Testis (tissue), 5 donors: ENCODE measurements at places on chromosomes 6 and 20. TPM values are rescaled to one million over a fixed set of nuclear protein-coding genes. Genes with fewer than 3 reads are reported as not detected.

GRCh38 chr6:6678185-6678671, 89.7 kb downstream of the LY86 start:
- no peak for DNase-seq

DNA sequence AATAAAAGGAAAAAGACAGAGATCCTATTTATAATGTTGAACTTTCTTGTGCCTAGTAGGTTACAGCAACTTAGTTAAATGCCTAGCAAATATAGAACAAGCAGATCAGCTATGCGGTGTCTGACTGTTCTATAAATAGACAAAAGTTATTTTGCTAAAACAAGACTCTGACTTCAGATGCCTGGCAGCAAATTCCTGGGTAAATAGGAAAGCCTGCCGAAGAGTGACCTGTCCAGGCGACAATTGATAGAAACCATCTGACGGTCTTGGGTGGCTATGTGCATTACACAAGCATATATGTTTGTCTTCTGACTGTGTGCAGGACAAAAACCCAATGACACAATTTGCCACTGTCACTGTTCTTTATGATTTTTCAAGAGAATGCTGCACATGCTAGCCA, 38.0 kb upstream of the PDE10A start:
- no peak for DNase-seq

GRCh38 chr6:32952817-32953739, at the start of gene HLA-DMA:
Gene HLA-DMA, minus strand, starts transcription at chr6:32953097. Its CDS starts 61 bp downstream, at chr6:32953036.
- DNase-seq, result peak; percentile 79

RIPPLY2 gene
- 0.63 TPM for total RNA-seq

DNA sequence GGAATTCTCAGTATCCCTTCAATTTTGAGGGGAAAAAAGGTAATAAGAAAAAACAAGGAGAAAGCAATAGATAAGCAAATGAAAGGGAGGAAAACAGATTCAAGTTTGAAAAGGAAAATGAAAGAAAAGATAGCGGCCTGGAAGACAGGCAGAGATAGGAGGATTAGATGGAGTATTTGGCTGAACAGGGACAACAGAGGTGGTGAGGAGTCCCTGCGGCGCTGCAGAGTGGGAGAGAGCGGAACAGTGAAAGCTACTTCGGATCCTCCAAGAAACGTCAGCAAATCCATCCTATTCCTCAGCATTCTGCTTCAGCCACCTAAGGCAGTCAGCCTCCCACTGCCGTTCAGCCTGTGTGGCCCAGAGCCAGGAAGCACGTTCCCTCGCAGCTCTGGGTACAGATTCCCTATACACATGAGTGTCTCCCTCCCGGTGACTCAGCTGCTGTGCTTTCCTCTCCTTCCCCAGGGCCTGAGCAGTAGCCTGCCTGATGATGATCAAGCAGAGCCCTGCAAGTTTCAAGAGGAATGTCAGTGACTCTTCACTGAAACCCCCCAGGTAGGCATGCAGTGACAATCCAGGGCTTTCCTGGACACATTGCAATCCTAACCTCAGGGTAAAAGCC, 43.4 kb upstream of the CDYL start:
- peak; percentile 71 for DNase-seq

- no peak for DNase-seq
Measured at GRCh38 chr6:47161176-47161687, 119.1 kb upstream of the ADGRF1 start.

GRCh38 chr6:106334646-106335448, 9.3 kb upstream of the ATG5 start:
- DNase-seq, result peak; percentile 42

DNA sequence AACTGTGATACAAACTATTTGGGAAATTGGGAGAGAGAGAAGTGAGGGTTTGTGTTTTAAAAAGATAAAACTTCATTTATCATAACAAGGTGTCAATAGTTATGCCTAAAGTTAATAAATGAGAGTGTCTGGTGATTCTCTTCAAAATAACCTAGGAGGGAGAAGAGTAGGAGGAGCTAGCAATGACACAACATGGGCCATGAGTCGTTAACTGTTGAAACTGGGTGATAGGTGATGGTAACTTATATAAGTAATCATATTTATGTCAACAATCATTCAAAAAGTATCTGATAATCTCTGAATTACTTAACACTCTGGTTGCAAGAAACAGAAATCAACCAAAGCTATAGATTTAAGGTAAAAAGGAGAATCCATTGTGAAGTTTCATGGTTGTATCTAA, 46.8 kb upstream of the INSM1 start:
- DNase-seq, result no peak

DNA sequence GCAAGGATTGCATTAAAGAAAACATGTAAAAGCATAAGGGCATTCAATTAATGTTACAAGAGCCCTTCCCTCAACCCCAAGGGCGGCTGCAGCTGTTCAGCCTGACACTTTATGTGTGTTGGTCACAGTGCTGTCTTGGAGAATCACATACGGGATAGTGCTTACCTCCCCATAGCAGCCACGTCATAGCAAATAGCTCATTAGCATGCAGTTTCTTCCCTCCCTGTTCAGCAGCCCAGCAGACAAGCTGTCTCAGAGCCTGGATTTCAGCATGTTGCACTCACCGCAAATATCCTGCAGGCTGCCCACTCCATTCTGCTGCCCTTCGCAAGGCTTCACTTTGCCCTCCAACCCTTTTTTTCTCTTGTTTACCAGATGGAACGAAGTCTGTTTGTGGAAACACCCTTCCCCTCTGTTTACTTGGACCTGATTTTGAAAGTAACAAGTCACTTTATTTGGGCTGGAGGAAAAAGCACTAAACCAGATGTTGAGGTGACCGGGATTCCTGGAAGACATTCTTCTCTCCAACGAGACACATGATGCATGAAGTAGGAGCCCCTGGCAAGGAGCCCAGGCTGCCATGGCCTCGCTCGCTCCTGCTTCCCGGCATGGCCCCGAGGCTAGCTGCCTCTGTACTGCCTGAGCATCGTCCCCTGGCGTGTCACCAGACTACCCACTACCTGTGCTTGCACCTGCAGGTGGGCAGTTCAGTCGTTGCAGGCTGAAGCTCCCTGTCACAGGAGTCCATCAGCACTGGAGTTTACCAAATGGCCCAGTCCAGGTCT, 151.6 kb upstream of the GMDS start:
- DNase-seq, result no peak

GRCh38 chr20:40931410-40932044, 97.1 kb upstream of the TOP1 start:
- DNase-seq, result no peak

TNNC2 gene
- 6.5 TPM for total RNA-seq

DNA sequence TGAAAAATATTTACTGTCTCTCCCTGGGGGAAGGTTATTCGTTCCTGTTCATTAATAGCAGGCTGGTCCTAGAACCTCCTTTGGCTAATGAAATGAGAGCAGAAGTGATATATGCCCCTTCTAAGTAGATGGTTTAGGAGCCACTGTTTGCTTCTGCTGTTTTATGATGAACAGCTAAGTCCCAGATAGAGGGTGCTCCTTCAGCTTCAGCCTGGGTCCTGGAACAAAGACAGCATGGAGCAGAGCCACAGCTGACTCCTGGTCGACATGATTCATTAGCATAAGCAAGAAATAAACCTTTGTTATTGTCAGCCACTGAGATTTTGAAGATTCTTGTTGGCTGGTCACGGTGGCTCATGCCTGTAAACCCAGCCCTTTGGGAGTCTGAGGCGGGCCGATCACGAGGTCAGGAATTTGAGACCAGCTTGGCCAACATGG, 47.8 kb upstream of the ARMC2 start:
- DNase-seq, result no peak

- DNase-seq, result no peak
Measured at GRCh38 chr20:60420676-60421229, 462.5 kb downstream of the CDH26 start.

DNA sequence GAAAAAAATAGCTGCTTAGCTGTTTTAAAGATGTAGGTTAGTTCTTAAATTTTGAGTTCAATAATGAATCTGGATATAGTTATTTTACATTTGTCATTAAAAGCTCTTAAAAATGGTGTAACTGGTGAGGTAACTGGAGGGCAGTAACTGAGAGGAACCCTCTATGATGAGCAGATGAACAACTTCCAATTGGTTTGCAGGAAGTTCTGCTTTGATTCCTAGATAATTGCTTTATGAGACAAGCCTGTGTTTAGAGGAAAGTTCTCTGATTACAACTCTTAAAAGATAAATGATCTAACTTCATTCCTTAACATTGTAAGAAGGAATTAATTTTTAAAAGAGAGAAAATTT, 8.5 kb downstream of the MYLIP start:
- no peak for DNase-seq

DNA sequence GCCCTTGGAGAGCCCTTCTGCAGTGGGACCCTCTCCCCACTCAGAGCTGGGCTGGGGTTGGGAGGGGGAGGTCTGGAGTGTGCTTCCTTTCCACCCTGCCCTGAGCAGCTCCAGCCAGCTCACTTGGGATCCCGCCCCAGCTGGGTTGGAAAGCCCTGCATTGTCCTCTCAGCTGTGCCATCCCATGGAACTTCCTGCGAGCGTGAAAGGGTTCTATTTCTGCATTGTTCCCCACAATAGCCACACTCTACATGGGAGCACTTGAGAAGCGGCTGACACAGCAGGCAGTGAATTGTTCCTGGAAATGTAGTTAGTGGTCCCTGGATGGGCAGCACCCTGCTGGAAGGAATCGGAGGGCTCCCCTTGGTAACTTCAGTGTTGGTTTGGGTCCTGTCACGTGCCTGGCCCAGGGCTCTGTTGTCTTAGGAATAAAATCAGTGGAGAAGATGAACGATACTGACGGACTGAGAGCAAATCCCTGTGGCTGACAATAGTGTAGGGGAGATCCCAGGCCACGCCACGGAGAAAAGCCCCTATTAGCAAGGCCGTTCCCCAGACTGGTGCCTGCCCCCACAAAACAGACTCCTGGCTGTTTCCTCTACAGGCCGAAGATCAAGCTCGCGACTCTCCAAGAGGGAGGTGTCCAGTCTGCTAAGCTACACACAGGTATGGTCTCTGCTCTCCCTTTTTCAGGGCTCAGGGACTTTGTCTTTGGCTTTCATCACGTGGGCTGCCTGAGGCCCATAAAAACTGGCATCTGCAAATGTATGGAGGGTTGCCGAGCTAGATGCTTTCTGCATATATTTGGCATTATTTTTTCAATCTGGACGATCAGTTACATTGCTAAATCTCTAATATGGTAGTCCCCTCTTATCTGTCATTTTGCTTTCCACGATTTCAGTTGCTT, 18.8 kb downstream of the DNMT3B start:
- no peak for DNase-seq

MYBL2 gene
- total RNA-seq, result 32.9 TPM

DNA sequence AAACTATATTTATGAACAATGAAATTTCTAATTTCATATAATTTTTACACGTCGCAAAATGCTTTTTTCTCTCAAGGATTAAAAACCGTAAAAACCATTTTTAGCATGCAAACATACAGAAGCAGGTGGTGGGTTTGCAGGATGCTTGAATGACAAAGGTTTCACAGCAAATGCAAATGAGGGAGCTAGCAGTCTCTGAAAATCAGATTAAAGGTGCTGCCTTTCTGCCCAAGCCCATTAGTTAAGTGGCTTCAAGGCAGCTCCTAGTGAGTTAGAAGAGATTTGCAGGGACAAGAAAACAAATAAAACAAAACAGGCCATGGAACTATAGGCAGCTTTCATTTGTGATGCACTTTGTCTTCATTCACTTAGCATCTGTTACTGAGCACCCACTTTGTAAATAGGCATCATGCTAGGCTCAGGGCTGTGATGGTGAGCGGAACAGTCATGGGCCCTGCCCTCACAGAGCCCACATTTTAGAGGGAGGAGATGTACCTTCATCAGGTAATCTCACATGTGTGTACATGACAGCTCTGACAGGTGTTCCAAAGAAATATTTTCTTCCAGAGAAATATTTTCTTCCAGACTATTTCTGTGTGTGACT, 29.5 kb downstream of the NAPB start:
- DNase-seq, result no peak

GSTA3 gene
- total RNA-seq, result 28.7 TPM

CST1 gene
- total RNA-seq, result 1.0 TPM

DNA sequence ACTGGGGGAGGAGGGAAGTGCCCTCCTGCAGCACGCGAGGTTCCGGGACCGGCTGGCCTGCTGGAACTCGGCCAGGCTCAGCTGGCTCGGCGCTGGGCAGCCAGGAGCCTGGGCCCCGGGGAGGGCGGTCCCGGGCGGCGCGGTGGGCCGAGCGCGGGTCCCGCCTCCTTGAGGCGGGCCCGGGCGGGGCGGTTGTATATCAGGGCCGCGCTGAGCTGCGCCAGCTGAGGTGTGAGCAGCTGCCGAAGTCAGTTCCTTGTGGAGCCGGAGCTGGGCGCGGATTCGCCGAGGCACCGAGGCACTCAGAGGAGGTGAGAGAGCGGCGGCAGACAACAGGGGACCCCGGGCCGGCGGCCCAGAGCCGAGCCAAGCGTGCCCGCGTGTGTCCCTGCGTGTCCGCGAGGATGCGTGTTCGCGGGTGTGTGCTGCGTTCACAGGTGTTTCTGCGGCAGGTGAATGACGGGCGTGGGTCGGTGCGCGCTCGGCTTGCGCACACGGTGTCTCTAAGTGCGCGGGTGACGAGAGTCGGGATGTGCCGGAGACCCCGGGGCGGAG, at the start of gene CDKN1A:
Gene CDKN1A, plus strand, starts transcription at position 227 of the 555 bp plus-strand sequence. CDS start 5,388 bp downstream, outside the sequence.
- DNase-seq, result peak; percentile 95

DNA sequence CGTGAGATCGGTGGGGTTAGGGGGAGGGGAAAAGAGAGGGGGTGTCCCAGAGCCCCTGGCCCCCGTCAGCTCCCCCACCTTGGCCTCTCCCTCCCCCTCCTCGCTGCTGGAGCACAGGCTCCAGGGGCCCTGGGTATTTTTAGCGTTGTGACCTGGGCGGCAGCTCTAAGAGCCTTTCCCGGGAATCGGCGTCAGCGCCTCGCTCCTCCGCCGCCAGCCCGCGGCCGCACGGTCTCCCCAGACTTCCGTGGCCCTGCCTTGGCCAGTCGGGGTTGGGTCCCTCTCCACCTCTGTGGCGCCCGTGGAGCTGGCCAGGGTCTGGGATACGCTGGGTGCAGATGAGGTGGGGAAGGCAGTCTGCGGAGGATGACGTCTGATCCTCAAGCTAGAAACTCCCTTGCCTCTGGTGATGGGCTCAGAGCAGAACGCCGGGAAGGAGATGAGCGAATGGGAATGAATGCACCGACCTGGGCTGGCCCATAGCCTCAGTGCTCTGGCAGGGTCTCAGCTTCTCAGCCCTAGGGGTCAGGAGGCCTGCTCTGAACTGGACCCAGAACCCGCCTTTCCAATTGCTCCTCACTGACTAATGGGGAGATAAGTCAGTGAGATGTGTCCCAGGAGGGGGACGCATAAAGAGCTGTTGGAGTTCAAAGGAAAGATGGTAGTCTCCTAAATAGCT, 883 bp upstream of the DBNDD2 start:
- DNase-seq, result peak; percentile 22
